Activated CD4-positive, alpha-beta T cell treated with anti-CD3 and anti-CD28 coated beads for 1 hour (primary cell): ENCODE measurements at places on chromosomes 11 and 22.

DNA sequence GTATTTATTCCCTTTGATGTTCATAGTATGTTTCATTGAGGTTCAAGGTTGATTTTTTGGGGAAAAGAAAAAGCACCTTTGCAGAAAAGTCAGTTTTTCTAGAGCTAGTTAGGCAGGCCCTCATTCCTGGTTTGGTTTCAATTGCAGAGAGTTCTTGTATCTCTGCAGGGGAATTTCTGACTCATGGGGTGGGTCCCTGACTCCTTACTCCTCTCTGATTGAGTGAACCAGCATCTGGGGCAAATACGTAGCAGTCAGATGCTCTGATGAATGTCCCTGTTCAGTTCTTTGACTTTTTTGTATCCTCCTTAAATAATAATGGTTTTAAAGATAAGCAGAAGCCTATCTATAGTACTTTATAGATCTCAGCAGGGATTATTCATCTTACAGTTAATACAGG lies 7.7 kb upstream of the NCR3LG1 start:
- no peak for DNase-seq

DNA sequence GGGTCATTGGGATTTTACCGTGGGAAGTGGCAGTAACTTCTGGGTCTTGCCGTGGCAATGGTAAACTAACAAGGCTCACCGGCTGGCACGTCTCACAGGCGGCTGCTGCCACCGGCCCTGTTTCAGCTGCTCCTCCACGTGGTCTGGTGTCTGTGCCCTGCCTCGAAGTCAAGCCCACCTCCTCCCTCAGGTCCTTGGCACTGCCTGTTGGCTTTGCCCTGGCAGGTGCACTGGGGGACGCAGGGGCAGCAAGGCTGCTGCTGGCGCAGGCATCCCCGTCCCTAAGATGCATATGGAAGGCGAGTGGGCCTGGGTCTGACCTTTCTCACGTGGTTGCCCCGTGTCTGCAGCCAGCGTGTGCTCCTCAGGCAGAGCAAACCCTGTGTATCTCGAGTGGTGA lies 783.6 kb downstream of the BRD1 start:
- DNase-seq: no peak

DNA sequence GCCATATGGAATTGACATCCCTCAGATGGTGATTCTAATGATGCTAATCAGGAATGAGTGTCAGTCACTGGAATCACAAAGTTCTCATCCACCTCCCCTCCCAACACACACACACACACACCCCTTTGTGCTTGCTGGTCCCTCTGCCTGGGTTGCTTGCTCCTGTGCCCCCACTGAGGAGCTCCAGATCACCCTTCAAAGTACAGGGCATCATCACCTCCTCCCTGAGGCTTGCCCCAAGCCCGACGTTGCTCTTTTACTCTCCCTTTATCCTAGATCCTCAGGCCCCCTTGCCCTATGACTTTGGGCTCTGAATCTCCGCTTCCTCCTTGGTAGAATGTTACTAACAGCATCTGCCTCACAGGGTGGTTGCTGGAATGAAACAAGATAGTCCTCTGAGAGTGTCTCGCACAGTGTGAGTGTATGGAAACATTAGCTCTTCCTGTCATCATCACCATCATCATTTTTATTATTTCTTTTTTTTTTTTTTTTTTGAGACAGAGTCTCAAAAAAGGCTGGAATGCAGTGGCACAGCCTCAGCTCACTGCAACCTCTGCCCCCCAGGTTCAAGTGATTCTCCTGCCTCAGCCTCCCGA lies 3.4 kb downstream of the TOM1 start:
- DNase-seq: no peak

GRCh38 chr11:132973686-132974085 lies 558.6 kb downstream of the OPCML start:
- DNase-seq: no peak

GRCh38 chr11:20596205-20597153 lies 2.9 kb upstream of the SLC6A5 start:
- DNase-seq: no peak

GRCh38 chr11:18615628-18616392 lies 16.2 kb downstream of the MISFA start:
- DNase-seq: no peak

DNA sequence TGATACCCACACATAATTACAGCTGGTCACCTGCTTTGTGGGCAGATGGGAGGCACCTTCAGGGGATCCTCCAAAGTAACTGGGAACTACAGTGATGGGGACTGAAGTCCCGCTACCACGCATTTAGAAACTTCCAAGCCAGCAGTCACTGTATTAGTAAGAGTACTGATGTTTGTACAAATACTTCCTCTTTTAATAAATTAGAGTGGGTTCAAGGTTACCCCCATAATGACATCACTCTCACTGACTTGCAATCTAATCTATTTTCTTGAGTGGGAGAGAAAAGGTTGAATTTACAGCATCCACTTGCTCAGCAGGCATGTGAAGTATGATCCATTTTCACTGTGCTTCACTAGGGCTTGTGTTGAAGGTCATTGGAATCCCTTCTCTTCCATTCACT lies 72.1 kb upstream of the TIMP3 start:
- no peak for DNase-seq

- DNase-seq: no peak
Observed at GRCh38 chr11:129578006-129578405, 202.4 kb downstream of the BARX2 start.

DNA sequence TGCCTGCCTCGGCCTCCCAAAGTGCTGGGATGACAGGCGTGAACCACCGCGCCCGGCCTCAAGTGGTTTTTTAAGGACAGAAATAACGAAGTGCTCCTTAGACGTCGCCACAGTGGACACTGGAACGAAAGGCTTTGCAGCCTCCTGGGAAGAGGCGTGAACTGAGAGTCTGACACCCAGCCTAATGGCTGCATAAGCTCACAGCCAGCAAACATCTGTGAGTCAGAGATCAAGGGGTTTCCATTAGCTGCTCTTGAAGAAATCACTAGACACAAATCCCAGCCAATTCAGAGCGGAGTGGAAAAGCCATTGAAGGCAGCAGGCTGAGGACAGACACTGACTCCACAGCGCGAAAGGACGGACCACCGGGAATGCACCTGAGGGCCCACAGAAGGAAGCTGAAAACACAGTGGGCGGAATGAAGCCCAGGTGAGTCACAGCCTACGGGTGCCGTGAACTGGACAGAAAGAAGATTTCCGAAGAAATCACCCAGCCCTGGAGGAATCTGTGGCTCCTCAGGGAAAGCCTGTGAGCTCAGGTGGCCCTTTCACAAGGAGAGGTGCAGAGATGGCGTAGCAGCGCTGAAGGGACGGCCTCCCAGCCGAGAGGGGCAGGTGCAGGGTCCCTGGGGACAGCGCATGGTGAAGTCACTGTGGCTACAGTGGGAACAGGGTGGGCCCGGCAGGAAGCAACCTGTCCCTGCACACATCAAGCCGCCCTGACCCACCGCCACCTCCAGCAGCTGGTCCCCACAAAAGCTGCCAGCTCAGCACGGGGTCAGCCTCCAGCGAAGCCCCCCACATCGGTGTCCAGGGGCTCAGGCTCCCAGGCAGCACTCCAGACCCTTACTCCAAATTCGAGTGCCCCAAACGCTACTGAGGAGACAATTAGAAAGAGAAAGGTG lies 11.6 kb downstream of the LMNTD2 start:
- DNase-seq: no peak

GRCh38 chr11:11987503-11988022 lies 20.9 kb downstream of the DKK3 start:
- no peak for DNase-seq

DNA sequence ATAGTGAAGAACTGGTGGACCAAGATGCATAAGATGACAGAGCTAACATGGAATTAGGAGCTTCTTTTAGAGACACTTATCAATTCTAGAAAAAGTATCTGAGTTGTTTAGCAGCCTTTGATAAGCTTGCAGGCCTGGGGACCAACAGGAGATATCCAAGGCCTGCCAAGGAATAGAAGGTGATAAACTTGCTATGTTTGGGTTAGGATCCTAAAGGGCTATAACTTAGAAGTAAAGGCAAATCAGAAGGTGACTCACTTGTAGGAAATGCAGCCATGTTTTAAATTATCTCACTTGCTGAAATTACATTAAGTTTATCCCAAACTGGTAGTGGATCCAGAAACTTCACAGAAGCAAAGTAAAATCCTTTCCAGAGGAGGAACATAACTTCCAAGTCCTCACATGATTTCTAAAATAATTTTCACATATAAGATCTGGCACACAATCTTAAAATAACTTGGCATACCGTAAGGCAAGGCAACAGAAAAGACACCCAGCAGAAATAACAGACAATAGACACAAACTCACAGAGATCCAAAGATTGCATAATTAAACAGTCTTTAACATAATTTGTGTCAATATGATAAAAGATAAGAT lies 69.6 kb upstream of the TEAD1 start:
- DNase-seq: no peak

- no peak for DNase-seq
Observed at GRCh38 chr11:10823152-10823579, 14.4 kb upstream of the EIF4G2 start.

DNA sequence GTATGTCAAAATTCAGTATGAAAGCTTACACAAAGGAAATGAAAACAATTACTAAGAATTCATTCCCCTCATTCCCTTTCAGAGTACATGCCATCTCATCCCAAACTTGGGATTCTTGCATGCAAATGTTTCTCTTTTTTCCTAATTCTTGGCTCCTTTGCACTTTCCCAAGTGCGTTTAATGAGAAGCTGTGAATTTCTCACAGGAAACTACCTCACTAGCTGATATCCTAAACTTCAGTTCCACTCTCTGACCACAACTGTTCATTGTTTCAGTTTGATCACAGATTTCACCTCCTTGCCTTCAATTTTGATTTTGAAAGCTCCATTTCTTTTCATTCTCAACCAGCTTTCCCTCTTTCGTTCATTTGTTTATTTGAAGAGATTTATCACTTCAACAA lies 5.9 kb upstream of the ARL14EP start:
- DNase-seq: no peak

DNA sequence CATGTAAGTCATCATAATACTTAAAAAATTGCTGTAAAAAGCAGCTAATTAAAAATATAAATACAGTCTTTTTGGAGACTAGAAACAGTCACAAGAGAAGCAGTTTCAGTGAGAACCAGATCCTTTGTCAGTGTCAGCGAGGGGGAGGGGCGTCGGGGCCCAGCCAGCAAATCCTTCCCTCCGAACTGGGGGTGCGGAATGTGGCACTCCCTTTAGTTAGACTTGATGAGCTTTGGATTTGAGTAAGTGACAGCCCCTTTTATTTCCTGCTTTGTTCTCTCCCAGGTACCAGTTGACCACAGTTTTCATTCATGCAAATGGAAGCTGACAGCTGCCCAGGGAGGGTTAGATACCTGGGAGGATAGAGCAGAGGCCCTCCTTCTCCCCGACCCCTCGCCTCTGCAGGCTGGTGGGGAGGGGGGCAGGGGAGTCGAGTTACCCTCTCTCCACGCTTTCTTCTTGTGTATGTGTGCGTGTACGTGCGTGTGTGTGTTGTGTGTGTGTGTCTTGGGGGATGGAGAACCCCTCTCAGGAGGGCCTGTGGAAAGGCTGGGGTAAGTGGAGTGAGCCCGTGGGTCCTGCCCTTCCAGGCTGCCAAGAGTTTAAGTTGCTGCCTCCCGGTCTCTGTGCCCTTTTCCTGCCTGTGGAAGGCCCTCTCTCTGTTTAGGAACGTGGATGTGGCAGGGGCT lies 38.3 kb downstream of the PTPRJ start:
- DNase-seq: no peak

GRCh38 chr22:37752189-37753087 lies 55.3 kb upstream of the GCAT start:
- no peak for DNase-seq

GRCh38 chr22:27990879-27991278 lies 71.8 kb upstream of the PITPNB start:
- no peak for DNase-seq

GRCh38 chr11:109362059-109362458 lies 59.9 kb upstream of the C11orf87 start:
- DNase-seq: no peak

- DNase-seq: peak; percentile 32
Observed at GRCh38 chr11:120235024-120235628, 4.8 kb upstream of the POU2F3 start.

GRCh38 chr11:10597877-10598351 lies 29.4 kb upstream of the LYVE1 start:
- DNase-seq: no peak

GRCh38 chr11:30585125-30585891 lies 845 bp downstream of the MPPED2 start:
- no peak for DNase-seq

- no peak for DNase-seq
Observed at GRCh38 chr11:432501-433100, 9.2 kb downstream of the ANO9 start.

DNA sequence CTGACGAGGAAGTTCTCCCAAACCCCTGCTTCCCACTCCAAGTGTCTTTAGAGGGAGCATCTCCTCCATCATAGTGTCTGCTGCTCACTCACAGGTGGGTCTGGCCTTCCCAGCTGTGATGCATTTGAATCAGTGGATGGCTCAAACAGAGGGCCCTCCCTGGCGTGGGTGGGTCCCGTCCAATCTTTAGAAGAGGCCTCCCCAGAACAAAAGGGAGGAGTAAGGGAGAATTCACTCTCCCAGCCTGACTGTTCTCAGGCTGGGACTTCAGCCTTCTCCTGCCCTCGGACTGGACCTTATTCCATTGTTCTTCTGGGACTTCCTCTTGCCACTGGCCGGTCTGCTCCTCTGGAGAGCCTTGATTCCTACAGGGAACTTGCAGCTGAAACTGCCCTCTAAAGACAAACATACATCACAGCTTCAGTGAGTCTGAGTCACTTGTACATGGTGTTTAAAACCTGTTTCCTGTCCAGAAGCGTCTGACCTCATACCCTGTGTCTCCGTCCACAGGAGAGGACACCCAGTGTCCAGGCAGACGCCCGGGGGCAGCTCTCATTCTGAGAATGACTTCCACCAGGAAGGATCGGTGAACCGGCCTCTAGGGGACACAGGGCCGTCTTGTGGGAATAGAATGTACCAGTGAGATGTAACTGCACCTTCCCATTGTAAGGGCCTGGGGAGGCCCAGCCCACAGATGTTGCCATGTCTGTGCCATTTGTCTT lies 234.7 kb downstream of the BRD1 start:
- DNase-seq: no peak

GRCh38 chr11:80593648-80594374 lies 1153.0 kb upstream of the TENM4 start:
- DNase-seq: no peak

GRCh38 chr11:4066910-4067309 lies 27.7 kb upstream of the RRM1 start:
- DNase-seq: no peak

DNA sequence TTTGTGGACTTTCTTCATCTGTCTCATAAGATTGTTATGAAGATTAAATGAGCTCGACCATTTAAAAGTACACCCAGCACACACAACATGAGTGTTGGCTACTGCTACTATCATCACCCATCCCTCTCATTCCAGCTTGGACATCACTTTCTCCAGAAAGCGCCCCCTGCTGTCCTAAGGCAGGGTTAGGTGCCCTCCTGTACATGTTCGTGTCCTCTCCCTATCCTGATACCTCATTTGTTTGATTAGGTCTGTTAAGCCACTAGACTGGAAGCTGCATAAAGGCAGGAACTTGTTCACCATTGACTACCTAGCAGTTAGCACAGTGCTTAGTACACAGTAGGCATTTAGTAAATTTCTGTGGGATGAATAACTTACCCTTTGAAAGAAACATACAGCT lies 85.5 kb downstream of the ENTHD1 start:
- no peak for DNase-seq
